ENCODE measurements at places on chromosomes 3 and 15.
A peak's percentile ranks its signal among the peaks of the same experiment; 100 is the strongest.

DNA sequence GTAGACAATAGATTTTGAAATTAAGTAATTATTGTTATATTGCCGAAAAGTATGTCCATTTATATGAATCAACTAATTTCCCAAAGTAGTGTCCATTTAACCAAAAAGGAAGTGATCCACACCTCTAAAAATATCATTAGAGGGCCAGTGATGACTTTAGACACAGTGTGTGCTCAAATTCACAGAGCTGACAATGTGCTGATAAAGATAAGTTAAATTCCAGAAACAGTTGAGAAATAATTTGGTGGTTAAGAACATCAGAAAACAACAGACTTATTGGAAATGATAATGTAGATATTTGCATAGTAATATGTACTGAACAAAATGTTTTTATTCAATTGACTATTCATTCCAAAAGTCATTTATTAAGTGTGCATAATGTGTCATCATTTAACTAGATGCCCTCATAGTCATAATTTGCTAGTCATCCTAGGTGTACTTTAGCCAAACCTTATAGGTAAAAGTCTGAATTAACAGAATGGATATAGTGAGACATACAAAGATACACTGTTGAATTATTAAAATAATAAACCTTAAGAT lies 230.2 kb upstream of the ADAMTS9 start:
- no peaks in the 10 kb centered on the region for H3K36me3 ChIP-seq
- H3K27ac ChIP-seq: no peak overlapping the region
- H3K4me3 ChIP-seq: no peak overlapping the region
- no peaks in the 10 kb centered on the region for H3K27me3 ChIP-seq
- DNase-seq: no peak

GRCh38 chr3:106232956-106233355 lies 364.1 kb upstream of the CBLB start:
- no peak overlapping the region for H3K27ac ChIP-seq
- H3K36me3 ChIP-seq: no peaks in the 10 kb centered on the region
- H3K27me3 ChIP-seq: no peaks in the 10 kb centered on the region
- no peak for DNase-seq
- no peak overlapping the region for H3K4me3 ChIP-seq

GRCh38 chr3:102441832-102442231 lies 7.0 kb downstream of the ZPLD1 start:
- no peaks in the 10 kb centered on the region for H3K36me3 ChIP-seq
- no peaks in the 10 kb centered on the region for H3K4me1 ChIP-seq
- H3K27ac ChIP-seq: no peak overlapping the region
- no peaks in the 10 kb centered on the region for H3K27me3 ChIP-seq
- DNase-seq: no peak

DNA sequence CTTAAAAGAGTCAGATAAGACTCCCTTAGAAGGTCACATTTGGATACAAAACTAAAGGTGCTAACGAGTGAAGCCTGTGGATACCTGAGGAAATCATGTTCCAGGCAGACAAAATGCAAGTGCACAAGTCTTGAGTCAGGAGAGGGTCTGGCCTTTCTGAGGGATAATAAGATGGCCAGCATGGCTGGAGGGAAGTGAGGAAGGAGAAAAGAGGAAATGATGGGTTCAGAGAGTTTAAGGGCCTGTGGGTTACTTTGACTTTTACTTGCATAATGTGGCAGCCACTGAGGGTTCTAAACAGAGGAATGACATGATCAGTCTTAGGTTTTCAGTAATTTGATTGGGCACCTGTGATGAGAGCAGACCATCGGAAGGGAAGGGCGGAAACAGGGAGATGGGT lies 3.5 kb upstream of the ROPN1B start:
- no peak for DNase-seq
- no peak overlapping the region for H3K4me3 ChIP-seq
- H3K4me1 ChIP-seq: no peaks in the 10 kb centered on the region
- no peak overlapping the region for H3K27ac ChIP-seq
- no peaks in the 10 kb centered on the region for H3K36me3 ChIP-seq
- peaks cover 5% of the 10 kb centered on the region for H3K27me3 ChIP-seq

DNA sequence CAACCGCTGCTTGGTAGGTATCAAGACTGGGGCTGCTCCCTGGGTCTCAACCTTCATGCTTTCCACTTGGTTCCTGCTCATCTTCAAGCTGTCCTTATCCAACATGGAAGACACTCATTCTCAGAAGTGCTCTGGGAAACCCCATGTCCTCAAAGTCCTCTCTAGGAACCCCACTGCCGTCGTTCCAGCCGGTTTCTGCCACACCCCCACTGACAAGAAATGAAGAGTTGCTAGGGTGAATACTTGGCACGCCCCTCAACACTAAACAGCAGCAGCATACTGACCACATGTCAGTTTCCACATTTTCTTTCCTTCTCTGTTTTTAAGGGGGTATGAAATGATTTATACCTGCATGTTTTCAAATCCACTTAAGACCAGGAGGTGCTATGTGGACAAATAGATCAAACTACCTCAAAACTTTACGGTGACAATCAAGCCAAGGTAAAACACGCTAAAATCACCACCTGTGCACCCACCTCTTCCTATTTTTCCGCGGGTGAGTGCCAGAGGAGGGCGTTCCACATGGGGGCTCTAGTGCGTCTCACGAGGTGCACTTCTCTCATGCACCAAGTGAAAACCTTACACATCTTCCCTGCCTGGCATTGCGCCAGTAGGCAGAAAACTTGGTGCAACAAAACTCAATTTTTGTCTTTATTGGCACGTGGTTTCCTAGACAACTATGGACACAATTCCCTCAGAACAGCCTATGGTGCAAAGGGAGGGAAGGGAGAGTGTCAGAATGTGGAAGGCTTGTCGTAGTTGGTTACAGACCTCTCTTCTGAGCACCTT lies 125.1 kb downstream of the TJP1 start:
- H3K27me3 ChIP-seq: no peaks in the 10 kb centered on the region
- no peak overlapping the region for H3K27ac ChIP-seq
- H3K36me3 ChIP-seq: no peaks in the 10 kb centered on the region
- H3K4me1 ChIP-seq: no peaks in the 10 kb centered on the region
- no peak overlapping the region for H3K4me3 ChIP-seq

GRCh38 chr3:139629033-139629432 lies 48.7 kb downstream of the NMNAT3 start:
- no peaks in the 10 kb centered on the region for H3K27me3 ChIP-seq
- H3K27ac ChIP-seq: no peak overlapping the region
- H3K4me1 ChIP-seq: no peaks in the 10 kb centered on the region
- H3K36me3 ChIP-seq: no peaks in the 10 kb centered on the region

GRCh38 chr15:92151741-92152140 lies 241.9 kb upstream of the ST8SIA2 start:
- H3K36me3 ChIP-seq: peaks cover 37% of the 10 kb centered on the region
- no peak overlapping the region for H3K27ac ChIP-seq
- H3K4me3 ChIP-seq: no peak overlapping the region
- no peaks in the 10 kb centered on the region for H3K4me1 ChIP-seq
- DNase-seq: no peak
- H3K27me3 ChIP-seq: no peaks in the 10 kb centered on the region

GRCh38 chr3:45078910-45079522 lies 52.9 kb downstream of the CLEC3B start:
- no peak for DNase-seq
- H3K36me3 ChIP-seq: no peaks in the 10 kb centered on the region
- no peaks in the 10 kb centered on the region for H3K27me3 ChIP-seq
- no peak overlapping the region for H3K4me3 ChIP-seq
- no peak overlapping the region for H3K27ac ChIP-seq

DNA sequence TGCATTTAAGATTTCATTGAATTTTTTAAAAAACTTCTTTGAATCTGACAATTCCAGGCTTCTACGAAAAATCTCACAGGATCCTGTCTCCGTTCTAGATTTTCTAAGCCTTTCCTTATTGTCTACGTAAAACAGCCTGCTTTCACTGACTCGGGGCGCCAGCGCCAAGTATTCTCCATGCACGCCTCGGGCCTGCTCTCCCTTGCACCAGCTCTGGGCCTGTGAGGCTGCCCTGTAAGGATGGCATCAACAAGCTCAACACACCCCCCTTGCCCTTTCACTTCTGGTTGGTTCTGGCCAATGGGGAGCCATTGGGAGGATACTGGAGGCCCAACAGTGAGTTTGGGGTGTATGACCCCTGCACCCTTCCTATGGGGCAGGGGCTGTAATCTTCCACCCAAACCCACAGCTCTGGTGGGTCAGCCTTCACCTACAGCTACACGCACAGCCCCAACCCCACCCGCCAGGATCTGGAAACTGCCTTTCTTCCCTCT lies 47.8 kb downstream of the SLC41A3 start:
- no peak for DNase-seq
- H3K4me1 ChIP-seq: no peaks in the 10 kb centered on the region
- H3K27ac ChIP-seq: no peak overlapping the region
- no peak overlapping the region for H3K4me3 ChIP-seq
- no peaks in the 10 kb centered on the region for H3K27me3 ChIP-seq
- H3K36me3 ChIP-seq: peaks cover 16% of the 10 kb centered on the region

GRCh38 chr3:43921056-43921648 lies 230.4 kb downstream of the ABHD5 start:
- H3K4me1 ChIP-seq: no peaks in the 10 kb centered on the region
- DNase-seq: no peak
- no peak overlapping the region for H3K4me3 ChIP-seq
- H3K27me3 ChIP-seq: no peaks in the 10 kb centered on the region
- H3K27ac ChIP-seq: no peak overlapping the region
- H3K36me3 ChIP-seq: no peaks in the 10 kb centered on the region

DNA sequence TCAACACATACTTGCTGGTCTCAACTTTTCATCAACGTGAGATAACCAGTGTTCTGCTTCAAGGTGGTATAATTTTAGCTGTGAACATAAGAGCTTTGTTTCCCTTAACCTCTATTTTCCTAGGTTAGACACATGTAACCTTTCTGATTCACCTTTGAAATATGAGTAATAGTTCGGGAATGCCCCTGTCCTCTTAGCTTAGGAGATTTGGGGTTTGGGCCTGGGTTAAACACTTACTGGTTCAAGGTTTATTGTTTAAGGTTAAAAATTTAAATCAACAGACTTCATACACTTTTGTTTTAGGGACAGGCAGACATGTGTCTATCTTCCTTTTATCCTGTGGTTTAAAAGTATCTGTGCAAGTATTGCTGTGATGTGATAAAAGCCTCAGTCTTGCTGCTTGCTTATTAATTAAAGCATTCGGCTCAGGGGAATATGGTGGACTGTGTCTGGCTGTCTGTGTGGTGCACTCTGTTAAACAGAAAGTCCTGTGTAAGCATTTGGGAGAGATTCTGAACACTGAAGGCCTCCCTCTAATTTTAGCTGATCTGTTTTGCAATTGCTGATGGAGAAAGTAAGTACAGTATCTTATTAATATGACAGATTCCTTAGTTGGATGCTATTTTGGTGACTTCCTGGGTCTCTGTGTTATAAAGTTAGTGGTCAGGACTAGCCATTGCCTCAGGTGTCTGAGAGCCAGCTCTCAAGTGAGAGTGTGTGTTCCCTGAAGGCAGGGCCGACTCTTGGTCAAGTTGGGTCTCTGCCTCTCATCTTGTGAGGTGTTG lies 81.8 kb downstream of the USP13 start:
- DNase-seq: no peak
- H3K4me1 ChIP-seq: no peaks in the 10 kb centered on the region
- H3K27ac ChIP-seq: no peak overlapping the region
- H3K36me3 ChIP-seq: peaks cover 4% of the 10 kb centered on the region
- H3K4me3 ChIP-seq: no peak overlapping the region

DNA sequence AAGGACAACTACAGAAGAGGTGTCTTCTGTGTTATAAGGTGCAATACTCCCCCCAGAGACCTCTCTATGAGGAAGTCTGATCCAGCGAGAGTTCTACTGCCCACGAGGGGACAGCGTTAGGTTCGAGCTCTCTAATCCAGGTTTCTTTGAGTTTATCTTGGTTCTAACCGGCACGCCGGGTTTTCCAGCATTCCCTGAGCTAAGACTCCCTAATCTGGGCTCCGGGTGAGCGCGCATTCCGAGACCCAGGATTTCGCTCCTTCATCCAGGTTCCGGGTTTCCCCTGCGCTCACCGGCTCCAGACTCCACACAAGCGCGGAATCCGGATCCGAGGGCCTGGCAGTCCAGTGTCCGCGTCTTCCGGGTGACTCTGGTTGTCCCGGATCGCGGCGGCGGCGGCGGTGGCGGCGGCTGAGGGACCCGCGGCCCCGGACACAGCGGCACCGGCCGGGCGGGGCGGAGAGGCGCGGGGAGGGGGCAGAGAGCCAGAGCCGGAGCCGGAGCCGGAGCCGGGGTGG lies at the start of gene ZNF609:
TSS of gene ZNF609 (plus strand) at position 373 of the 518 bp plus-strand sequence. CDS start 38,842 bp downstream, outside the sequence.
- peak within 1 kb of the TSS; percentile 85 for H3K4me3 ChIP-seq
- H3K4me1 ChIP-seq: peaks cover 44% of the 10 kb centered on the region
- DNase-seq: peak; percentile 83
- peak within 1 kb of the TSS; percentile 60 for H3K27ac ChIP-seq

GRCh38 chr15:74504418-74504817 lies 36.6 kb upstream of the ARID3B start:
- no peaks in the 10 kb centered on the region for H3K27me3 ChIP-seq
- H3K27ac ChIP-seq: no peak overlapping the region
- H3K4me1 ChIP-seq: no peaks in the 10 kb centered on the region

- no peak overlapping the region for H3K27ac ChIP-seq
- H3K4me3 ChIP-seq: no peak overlapping the region
- H3K36me3 ChIP-seq: peaks cover 4% of the 10 kb centered on the region
These were observed 51.9 kb downstream of the RASA2 start for GRCh38 chr3:141538568-141539240.

DNA sequence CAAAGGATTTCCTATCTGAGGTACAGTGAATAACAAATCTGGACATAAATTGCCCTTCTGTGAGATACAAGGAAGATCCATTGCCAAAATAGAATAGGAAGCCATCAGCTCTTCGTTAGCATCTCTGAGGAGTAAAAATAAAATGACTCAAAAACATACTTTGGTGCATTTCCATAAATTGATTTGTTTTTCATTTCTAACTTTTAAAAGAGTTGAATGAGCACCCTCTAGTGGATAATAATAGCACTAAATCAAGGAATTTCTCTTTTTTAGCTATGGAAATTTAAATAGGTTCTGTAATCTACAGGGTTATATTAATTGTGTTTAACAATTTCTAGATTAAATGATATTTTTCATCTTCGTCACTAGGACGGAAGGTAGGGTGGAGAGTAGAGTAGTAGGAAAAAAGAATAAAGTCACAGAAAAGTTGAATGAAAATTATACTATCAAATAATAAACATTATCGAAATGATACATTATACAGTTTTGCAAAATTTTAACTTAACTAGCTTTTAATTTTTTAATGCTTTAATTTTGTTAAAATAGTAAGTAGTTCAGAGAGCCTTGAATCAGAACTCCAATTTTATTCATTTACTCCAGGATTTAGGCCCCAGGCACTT lies 6.4 kb downstream of the NSUN3 start:
- no peak overlapping the region for H3K27ac ChIP-seq
- H3K4me3 ChIP-seq: no peak overlapping the region
- no peaks in the 10 kb centered on the region for H3K27me3 ChIP-seq

GRCh38 chr15:81293728-81294515 lies 30.0 kb downstream of the STARD5 start:
- no peaks in the 10 kb centered on the region for H3K27me3 ChIP-seq
- peak overlapping the region; percentile 30 for H3K4me3 ChIP-seq
- H3K27ac ChIP-seq: peak overlapping the region; percentile 94
- DNase-seq: peak; percentile 71
- H3K36me3 ChIP-seq: peaks cover 6% of the 10 kb centered on the region

DNA sequence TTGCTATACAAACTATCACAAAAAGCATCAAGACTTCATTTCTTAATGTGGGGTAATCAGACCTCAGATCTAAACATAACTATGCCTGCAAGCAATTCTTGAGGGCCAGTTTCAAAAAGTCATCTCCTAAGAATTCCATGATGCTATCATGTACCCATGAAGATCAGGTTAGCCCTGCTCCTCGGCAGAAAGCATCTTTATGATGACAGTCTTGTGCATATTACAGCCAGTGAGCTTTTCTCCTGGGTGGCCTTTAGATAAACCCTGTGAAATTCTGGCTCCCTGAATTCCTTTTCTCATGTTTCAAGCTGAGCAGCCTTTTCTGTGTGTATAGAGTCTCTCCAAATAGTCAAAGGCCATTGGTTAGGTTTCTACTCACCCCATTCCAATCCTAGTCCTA lies 201.9 kb upstream of the MCTP2 start:
- no peak for DNase-seq
- no peak overlapping the region for H3K27ac ChIP-seq
- no peaks in the 10 kb centered on the region for H3K4me1 ChIP-seq

Measured in T-cell (primary cell).